ENCODE measurements at places on chromosomes 5 and 9.

DNA sequence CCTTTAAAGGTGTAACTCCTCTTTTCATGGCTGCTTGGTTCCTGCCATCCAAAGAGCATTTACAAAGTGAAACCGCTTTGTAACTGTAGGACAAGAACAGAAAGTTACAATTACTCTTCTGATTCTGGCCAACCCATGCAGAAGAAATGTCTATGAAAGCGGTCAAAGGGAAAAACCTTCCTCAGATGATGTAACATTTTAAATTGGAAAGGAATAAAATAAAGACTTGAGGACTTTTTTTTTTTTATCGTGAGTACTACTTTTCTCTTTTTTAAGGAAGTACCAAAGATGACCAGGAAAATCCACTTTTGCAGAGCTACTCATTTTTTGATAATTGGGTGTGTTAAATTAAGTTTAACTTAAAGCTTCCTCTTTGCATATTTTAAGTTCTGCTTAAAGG, 13.0 kb upstream of the C9orf72 start:
- no peak for DNase-seq

GRCh38 chr9:94945197-94946144, 219.0 kb downstream of the AOPEP start:
- no peak for DNase-seq

DNA sequence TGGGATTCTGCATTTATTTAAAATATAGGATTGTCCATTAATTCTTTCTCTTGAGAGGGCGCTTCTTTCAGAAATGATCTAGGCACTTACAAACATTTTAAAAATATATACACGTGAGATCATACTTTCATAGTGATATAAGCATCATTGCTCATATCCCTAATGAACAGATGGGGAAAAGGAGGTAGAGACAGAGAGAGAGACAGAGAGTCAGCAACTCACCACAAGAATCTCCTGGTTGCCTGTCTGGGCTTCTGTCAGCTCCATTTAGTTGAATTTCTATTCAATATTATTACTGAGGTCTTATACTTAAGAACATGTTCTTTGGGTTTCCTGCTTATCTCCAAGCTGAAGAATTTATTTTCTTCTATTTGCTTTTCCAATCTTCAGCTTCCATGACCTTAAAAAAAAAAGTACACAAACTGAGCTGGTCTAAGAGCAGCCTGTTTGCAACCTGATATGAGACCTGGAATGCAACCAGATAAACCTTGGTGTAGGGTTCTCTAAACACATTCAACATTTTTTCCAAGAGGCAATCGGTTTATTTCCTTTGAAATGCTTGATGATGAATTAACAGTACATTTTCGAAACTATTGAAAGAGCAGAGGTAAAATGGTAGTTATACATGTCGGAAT, 51.6 kb upstream of the LIFR start:
- DNase-seq = no peak

DNA sequence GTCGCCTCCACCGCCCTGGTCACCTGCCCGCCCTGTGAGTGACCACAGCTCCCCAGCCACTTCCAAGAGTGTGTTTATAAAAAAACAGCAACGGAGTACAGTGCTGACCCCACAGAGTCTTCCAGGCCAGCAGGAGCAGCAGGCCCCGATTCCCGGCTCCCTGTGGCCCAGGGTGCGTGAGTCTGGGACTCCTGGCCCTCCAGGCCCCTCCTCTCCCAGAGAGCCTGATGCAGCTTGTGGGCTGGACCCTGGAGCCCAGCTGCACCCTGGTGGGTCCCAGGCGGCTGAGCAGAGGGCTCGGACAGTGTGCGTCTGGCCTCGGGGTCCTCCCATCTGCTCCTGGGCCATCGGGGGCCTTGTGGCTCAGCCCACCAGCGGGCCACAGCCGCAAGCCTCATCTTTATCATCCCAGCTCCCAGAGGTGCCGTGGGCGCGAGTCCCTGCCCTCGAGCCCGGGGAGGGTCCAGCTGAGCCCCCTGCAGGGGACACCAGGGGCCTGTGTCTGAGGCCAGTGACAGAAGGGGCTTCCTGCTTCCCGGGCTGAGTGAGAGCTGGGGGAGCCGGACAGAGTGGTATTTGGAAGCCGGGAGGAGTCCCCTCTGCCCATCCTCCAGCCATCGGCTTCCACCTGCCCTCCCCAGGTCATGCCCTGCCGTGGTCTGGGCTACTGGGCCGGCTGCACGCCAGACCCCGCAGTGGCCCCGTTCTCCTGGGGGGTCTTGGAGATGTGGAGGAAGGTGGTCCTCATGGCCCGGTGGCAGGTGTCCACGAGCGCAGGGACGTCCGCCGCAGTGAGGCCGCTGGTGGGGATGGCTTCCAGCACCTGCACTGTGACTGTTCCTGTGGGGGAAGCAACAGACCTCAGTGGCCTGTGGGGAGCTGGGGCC, 10.6 kb downstream of the EGFL7 start:
- DNase-seq = no peak

- DNase-seq = no peak
These were observed 132.4 kb downstream of the HACD4 start for GRCh38 chr9:20898885-20899554.

DNA sequence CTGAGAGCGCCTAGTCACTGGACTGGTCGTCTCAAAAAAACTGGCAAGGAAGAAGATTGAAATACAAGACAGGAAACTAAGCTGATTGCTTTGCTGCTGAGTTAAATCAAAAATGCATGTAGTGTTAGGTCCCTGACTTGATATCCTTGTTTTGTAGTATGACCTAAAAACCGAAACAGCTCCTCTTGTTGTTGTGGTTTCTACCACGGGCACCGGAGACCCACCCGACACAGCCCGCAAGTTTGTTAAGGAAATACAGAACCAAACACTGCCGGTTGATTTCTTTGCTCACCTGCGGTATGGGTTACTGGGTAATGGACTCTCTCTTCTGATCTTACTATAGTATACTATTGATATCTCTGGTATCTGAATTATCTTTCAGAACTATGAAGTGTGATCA, 4.3 kb downstream of the MTRR start:
- no peak for DNase-seq

- DNase-seq = no peak
These were observed 18.4 kb upstream of the DDX41 start for GRCh38 chr5:177535125-177535524.

Data from D721Med (cell line).